ENCODE measurements at places on chromosomes 11 and 22.

DNA sequence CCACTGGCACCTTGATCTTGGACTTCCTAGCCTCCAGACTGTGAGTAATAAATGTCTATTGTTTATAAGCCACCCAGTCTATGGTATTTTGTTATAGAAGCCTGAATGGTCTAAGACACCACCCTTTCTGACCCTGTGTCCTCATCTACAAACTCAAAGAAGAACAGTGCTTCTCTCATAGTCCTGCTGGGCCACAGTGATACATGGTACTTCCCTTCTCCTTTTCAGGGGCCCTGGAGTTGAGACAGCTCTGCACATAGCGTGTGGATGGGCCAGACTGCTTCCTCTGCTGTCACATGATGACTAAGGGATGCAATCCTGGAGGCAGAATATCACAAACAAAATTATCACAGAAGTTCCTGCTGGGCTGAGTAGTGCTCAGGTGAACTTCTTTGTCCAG, 5.0 kb downstream of the KCNJ11 start:
- no peak for DNase-seq

DNA sequence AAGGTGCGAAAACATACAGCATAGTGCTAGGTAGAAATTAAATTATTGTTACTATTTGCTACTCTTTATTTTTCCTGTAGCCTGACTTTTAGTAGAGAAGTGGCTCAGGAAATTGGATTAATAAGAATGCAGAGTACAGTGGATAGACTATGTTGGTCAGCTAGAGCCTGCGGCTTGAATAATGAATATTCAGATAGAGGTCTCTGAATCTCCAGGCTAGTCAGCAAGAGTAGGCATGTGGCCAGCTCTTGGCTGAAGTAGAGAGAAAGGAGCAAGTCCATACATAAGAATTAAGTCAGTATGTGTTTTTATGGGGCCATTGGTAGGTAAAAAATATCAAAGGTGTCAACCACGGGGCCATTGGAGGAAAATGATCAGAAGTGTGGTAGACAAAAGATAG, 413.5 kb downstream of the NELL1 start:
- no peak for DNase-seq

DNA sequence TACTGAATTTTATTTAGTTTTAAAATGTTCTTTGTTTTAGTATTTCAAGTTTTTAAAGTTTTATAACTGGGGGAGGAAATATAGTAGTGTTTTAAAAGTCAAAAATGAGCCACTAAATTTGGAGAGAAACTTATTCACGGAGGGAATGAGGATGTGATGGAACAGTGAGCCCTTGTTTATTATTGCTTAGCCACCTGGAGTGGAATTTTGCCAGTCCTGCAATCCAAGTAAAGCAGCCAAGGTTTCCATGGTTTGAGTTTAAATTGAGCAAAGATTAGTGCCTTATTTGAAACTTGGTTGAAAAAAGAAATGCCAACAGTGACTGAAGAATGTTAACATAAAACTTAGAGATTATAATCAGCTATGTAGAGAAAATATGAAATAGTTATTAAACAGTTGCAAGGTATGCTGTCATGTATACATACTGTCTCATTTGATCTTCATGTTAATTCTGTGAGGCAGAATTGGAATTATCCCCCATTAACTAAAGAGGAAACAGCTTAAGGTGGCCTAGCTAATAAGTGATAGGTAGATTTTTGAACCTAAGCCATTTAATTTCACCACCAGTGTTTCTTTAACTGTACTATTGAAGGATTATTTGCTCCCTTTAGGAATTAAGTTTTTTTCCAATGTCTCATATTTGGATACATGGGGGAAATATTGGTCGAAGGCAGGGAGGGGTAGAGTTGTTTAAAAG, 36.4 kb downstream of the SWAP70 start:
- DNase-seq: no peak

GRCh38 chr11:64564947-64565889, 25.8 kb upstream of the SLC22A12 start:
- DNase-seq: no peak

- DNase-seq: no peak
Observed at GRCh38 chr11:12229450-12230229, 119.2 kb downstream of the MICAL2 start.
